ENCODE measurements at places on chromosomes 6 and 20. TPM values are rescaled to one million over a fixed set of nuclear protein-coding genes. Genes with fewer than 3 reads are reported as not detected.

Gene SLC26A8
- total RNA-seq: 0.10 TPM

Gene BPIFB2
- not detected for total RNA-seq

Gene HSF2
- total RNA-seq: 10.6 TPM

Gene BCKDHB
- 27.3 TPM for total RNA-seq

Gene TXLNB
- total RNA-seq: 0.07 TPM

Gene GINS1
- 10.3 TPM for total RNA-seq

Gene KHDRBS2
- not detected for total RNA-seq

Gene SLC13A3
- not detected for total RNA-seq

Gene STXBP5
- 7.0 TPM for total RNA-seq

Gene GNMT
- total RNA-seq: not detected

Gene EYA4
- 38.8 TPM for total RNA-seq

Gene SLC17A9
- 18.8 TPM for total RNA-seq

Gene DOK5
- 0.17 TPM for total RNA-seq

Gene DUSP15
- total RNA-seq: 0.47 TPM
